EH (cell line): ENCODE measurements at places on chromosomes 1 and 21.

GRCh38 chr1:39890273-39890672, 7.0 kb upstream of the TRIT1 start:
- no peak for DNase-seq

- DNase-seq, result no peak
These were observed 12.8 kb upstream of the MRPL9 start for GRCh38 chr1:151775894-151776664.

DNA sequence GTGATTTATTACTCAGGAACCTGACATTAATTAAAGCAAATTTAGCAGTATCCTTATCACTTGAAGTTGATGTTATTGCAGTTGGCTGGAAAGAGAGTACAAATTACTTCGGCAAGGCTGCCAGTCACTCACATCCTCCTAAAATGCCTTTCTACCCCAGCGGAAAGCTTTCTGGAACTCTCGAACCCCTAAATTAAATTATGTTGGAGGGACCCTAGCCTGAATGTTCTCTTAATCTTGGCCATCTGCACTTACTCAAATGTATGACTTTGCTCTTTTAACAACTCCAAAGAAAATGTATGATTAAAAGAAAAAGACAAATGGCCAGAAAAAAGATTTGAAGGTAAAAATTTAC, 242.6 kb upstream of the USP25 start:
- no peak for DNase-seq

DNA sequence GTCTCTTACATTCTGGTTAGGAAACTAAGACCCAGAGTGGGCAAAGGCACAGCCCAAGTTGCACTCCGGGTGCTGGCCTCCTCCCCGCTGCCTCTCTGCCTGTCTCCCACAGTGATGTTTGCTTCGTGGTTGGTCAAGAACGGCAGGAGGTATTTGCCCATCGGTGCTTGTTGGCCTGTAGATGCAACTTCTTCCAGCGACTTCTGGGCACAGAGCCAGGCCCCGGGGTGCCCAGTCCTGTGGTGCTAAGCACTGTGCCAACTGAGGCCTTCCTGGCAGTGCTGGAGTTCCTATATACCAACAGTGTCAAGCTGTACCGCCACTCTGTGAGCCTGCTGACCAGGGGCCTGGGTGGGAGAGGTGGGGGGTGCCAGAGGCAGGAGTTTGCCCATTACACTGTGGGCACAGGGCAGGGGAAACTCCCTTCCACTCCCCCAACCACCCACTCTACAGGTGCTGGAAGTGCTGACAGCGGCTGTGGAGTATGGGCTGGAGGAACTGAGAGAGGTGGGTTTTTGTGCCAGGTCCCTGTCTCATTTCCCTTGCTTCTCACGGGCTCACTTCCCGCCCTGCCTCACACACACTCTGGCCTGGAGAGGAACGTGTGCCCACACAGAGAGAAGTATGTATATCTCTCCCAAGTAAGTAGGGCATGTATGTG, 1.9 kb downstream of the BTBD19 start:
- peak; percentile 58 for DNase-seq

DNA sequence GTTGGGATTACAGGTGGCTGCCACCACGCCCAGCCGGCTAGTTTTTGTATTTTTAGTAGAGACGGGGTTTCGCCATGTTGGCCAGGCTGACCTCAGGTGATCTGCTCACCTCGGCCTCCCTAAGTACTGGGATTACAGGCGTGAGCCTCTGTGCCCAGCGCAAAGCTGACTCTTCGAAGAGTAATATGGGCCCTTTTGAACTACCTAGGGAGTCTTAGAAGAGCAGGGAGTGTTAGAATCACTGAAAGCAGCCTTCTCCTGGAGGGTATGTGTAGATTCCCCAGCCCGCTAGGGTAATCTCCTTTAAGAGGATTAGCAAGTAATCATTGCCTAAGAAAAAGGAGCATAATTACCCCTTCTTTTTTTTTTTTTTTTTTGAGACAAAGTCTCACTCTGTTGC, 6.5 kb upstream of the MAST2 start:
- DNase-seq, result no peak

GRCh38 chr1:36031441-36031840, 52.5 kb upstream of the TEKT2 start:
- no peak for DNase-seq

DNA sequence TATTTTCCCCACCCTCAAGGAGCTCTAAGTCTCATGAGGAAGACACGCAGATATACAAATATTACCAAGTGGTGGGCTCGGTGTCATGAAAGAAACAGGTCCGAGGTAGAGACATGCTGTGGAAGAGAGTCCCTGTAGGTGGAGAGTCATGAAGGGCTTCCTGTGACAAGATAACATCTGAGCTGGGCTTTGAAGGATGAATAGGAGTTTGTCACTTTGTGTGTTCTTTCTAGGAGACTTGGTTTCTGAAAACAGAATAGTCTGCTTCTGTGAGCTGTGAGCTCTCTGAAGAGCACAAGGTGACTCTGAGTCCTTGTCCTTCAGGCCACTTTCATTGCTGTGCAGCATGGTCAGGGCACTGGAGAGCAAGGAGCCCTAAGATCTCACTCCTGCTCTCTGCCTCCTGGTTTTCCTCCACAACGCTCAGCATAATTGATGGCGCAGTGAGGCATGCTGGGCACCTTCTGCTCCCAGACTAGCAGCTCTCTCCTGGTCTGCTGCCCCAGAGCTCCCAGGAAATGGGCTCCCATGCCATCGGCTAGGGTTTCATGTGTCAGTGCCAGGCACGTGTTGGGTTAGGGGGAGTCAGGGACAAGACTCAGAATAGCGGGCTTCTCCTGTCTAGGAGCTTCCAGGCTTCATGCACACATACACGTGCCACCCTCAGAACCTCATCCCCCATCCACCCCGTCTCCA, 209.9 kb upstream of the CSF3R start:
- no peak for DNase-seq

GRCh38 chr1:203743091-203743571, 21.9 kb upstream of the LAX1 start:
- DNase-seq, result no peak

DNA sequence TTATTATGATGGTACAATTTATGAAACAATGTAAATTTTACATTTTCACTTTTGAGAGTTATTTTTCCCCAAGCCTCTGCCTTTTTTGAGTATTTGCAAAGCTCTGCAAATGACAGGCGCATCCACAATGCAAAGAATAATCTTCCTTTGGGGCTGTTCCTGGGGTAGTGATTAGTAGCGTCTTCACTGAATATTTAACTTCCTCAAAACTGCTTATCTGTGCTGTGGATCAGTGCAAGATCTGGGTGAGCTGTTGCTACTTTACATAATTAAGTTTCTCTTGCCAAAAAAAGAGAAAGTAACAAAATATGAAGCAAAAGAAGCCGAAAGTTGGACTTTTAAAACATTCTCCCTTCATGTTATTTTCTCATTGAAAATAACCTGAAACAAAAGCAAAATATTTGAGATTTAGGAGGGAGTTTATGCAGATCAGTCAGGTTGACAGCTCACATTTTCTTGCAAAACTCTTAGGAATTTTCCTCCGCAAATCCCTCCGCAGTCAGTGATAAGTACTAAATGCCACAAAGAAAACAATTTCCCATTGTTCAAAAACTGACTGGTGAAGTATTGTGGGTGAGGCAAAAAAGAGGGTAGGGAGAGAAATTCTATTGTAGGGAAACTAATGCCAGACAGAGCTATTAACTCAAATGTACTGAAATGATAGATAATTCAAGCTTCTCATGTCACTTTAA, 276.4 kb upstream of the B3GALT2 start:
- DNase-seq, result no peak

GRCh38 chr1:193348091-193348768, 161.8 kb upstream of the B3GALT2 start:
- DNase-seq, result peak; percentile 76

GRCh38 chr21:42539931-42540343, 26.3 kb downstream of the SLC37A1 start:
- DNase-seq, result no peak

DNA sequence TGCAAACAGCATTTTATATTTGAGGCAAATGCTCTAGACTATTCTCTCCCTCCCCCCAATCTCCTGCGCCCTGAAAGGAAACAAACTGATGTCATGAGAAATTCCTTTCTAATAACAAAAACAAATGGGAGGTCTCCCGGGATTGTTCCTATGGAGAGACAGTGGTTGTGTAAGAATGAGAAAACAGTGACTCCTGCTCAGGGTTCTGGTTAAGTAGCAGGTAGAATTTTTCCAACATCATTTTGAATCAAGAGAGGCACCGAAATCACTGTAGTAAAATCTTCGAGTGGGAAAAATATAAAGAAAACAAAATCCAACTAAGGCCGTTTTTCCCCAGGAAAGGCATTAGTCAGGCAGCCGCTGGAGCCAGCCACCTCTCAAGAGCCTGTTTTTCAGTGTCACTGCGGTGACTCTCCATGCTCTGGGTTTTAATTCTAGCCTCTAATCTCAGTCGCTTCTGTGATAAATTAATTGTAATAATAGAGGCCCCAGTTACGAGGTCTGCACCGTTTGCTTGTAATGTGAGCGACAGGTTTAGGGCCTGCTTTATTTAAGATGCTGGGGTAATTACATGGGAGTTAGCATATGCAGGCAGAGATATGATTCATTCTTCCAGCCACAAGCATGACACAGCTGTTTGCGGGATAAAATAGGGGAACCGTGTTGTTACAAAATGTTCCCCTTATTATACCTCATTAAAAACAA, 80.3 kb downstream of the RNF220 start:
- DNase-seq, result peak; percentile 79

GRCh38 chr1:109975718-109976117, 8.8 kb upstream of the AHCYL1 start:
- DNase-seq, result peak; percentile 94

- no peak for DNase-seq
These were observed 44.8 kb downstream of the DPYD start for GRCh38 chr1:97875996-97876395.

DNA sequence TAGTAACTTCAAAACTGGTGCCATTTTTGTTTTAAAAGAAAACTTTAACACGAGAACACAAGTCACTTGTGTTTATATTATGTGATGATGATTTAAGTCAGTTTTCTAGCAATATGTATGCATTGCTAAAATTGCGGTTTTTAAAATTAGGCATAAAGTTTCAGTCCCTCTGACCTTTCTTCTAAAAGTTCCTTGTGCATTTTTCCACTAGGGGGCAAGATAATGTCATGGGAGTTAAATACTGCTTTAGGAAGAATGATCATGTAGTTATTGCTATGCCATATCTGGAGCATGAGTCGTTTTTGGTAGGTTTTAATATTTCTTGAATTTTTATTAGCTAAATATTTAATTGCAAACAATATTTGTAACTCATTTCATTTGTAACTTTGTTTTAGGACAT, 10.7 kb downstream of the CDC7 start:
- DNase-seq, result peak; percentile 59
